ENCODE measurements at places on chromosomes 7 and 10.

DNA sequence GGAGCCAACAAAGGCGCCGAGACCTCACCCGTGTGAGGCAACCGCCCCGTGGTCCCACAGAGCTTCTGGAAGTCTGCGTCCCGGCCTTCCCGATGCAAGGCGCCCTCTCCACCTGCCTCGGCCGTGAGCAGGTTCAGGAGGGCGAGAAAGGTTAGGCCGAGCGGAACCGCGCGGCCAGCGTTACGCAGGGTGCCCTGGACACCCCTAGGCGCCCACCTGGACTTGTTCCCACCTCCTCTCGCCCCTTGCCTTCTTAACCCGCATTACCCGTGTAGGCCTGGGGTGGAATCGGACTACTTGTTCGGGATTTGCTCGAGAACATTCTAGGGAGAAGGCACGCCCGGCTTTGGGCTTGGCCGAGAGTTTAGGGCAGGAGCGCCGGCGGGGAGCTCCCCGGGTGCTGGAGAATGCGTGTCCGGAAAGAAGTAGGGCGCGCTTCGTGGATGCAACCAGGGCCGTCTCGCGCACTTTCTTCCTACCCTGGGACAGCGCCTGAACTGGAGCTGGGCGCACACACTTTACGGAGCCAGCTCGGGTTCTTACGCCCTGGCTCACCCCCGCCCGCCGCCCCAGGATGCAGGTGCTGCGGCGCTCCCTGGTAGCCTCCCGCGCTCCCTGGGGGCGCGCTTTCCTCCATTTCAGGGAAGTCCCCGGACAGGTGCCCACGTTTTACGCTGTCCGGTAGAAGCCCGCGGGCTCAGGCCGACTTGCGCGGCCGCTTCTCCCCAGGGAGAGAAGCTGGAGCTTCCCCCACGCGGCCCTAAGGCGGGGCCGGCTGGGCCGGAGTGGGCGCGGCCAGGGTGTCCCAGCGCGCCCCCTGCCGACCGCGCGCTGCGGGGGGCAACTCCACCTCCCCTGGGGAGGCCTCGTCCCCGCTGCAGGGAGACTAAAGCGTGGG, 74.5 kb downstream of the INSIG1 start:
- H3K27ac ChIP-seq = no peak overlapping the region
- H3K27me3 ChIP-seq = no peaks in the 10 kb centered on the region
- H3K4me3 ChIP-seq = no peak overlapping the region
- DNase-seq = peak; percentile 71

GRCh38 chr10:13989616-13990015, 341.1 kb downstream of the FRMD4A start:
- no peaks in the 10 kb centered on the region for H3K36me3 ChIP-seq
- H3K4me1 ChIP-seq = peaks cover 2% of the 10 kb centered on the region
- no peak overlapping the region for H3K27ac ChIP-seq

DNA sequence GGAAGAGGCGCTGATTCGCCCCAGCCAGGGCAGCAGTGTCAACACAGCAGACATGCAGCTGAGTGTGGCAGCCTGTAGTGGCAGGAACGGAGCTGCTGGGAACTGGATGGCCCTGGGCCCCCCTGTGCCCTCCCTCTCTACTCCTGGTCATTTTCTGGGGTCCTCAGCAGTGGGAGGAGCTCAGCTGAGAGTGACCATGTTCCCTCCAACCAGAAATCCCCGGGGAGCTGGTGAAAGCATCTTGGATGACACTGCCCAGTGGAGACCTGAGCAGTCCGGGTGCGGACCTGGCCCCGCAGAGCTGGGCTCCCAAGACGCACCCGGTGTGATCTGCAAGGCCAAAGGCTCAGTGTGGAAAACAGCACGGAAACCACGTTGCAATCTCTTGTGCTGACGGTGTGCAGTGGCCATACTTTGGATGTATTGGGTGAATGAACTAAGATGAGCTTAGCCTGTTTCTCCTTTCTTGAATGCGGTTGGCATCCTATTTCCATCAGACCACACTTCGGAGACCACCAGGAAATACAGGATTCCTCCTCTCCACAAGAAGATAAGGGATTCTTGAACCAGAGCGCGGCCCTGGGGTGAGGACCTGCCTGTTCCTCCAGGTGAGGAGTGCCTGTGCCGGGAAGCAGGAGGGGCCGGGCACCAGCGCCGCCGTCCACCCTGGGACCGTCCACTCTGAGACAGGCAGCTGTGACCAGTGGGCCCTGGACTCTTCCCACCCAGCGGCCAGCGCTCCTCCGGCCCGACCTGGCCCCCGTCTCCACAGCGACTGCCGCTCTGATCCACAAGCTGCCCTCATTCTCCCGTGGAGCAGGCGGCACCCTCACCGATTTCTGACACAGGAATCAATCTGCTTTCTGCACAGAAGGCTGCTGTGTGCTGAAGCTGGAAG, 93.5 kb upstream of the DIP2C start:
- no peaks in the 10 kb centered on the region for H3K4me1 ChIP-seq
- DNase-seq = no peak
- no peaks in the 10 kb centered on the region for H3K36me3 ChIP-seq
- H3K4me3 ChIP-seq = no peak overlapping the region
- H3K27ac ChIP-seq = no peak overlapping the region

DNA sequence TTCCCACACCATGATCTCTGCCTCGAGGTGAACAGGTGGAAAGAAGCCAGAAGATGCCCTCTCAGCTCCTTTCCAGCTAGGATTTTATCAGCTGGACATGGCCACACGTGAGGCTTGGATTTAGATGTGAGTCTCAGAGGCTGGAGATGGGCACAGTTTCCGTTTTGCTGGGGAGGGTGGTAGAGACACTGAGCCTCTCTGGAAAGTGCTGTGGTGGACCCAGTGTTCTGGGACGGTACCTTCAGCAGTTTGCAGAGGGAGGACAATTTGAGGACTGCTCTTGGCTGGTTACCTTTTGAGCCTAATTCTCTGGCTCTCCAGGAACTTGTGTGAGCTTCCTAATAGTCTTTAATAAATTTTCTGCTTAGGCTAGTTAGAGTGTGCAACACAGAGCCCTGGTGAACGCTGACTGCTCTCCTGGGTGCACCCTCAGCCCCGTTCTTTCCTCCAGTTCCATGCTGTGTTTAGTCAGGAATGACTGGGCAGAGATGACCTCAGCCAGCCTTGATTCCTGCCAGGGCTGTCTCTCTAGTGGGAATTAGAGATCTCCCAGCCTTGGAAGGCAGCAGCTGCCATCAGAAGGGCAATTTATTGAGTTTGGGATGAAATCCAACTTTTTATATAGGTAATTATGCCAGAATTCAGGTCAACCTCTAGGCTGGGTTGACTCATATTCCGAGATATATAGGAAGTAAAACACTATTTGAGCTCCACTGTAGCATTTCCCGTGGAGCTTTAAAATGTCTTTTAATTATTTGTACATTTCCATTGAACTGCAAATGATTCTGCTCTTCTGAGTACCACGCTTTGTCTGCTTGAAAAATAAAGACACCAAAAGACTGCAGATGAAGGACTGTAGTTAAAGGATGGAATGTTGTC, 103.9 kb downstream of the GATA3 start:
- H3K27me3 ChIP-seq = no peaks in the 10 kb centered on the region
- H3K4me3 ChIP-seq = no peak overlapping the region
- no peak overlapping the region for H3K27ac ChIP-seq
- no peaks in the 10 kb centered on the region for H3K4me1 ChIP-seq
- no peaks in the 10 kb centered on the region for H3K36me3 ChIP-seq

DNA sequence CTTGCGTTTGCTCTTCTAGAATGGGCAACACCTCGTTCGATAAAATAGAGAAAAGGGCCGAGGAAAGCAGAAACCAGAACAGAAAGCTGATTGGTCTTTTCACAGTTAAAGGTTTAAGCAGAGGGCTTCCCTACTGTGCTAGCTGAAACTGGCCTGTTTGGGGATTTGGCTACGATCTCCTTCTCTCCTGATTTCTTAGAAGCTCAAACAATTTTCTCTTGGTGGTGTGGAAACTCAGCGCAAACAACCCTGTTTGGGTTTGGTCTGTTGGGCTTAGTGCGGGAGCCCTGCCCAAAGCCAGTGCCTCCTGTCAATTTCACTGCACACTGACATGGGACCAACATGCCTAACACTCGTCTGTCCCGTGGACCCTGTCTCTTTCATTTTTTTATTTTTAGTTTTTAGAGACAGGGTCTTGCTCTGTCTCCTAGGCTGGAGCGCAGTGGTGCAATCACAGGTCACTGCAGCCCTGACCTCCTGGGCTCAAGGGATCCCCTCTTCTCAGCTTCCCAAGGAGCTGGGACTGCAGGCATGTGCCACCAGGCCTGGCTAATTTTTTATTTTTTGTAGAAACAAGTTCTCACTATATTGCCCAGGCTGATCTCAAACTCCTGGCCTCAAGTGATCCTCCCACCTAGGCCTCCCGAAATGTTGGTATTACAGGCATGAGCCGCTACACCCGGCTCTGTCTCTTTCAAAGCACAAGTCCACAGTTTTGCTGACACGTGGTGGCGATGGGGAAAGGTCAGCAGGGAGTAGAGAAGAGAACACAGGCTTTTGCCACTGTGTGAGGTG, 16.5 kb upstream of the BNIP3 start:
- H3K36me3 ChIP-seq = no peaks in the 10 kb centered on the region
- H3K4me3 ChIP-seq = no peak overlapping the region
- no peaks in the 10 kb centered on the region for H3K27me3 ChIP-seq
- H3K27ac ChIP-seq = no peak overlapping the region

DNA sequence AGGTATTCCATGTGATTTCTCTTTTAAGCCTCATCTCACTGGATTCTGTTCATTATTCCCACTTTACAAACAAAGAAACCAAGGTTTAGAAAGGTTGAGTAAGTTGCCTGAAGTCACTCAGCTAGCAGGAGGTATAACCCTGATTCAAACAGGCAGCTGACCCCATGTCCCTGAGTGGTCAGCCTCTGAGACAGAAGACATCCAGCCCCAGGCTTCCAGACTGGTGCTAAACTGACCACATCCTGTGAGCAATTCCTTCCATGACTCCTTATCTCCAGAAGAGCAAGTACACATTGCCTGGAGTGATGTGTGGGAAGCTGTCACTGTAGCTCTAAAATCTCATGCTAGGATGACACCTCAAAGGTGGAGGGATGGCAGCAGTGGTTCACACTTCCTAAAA, 3.7 kb downstream of the PLPP4 start:
- H3K27ac ChIP-seq = no peak overlapping the region
- no peak overlapping the region for H3K4me3 ChIP-seq
- H3K36me3 ChIP-seq = no peaks in the 10 kb centered on the region
- no peaks in the 10 kb centered on the region for H3K27me3 ChIP-seq
- no peak for DNase-seq
